ENCODE measurements at places on chromosomes 6 and 20.
A peak's percentile ranks its signal among the peaks of the same experiment; 100 is the strongest.

- DNase-seq, result peak; percentile 18
Observed at GRCh38 chr6:9398767-9399373, 963.5 kb upstream of the SLC35B3 start.

- no peak for DNase-seq
Observed at GRCh38 chr6:113805811-113806495, 51.2 kb upstream of the MARCKS start.

GRCh38 chr6:128657181-128657580 is 136.8 kb upstream of the PTPRK start:
- no peak for DNase-seq

DNA sequence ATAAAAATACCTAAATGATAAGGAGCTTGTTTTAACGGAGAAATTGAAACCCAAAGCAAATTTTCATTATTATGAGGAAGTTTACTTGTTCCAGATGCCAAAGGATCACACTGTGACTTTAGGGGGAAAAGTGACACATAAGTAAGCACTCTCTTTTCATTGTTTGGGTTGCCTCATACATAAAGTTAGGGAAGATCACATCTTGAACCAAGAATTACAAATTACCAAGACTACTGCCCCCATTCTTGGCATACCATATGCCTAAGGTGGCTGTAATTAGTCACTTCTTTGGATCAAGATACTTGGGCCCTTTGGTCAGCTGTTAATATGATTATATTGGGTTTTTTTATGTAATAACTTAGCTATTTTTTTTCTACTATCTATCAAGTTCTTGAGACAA is 269.0 kb downstream of the COL12A1 start:
- no peak for DNase-seq

DNA sequence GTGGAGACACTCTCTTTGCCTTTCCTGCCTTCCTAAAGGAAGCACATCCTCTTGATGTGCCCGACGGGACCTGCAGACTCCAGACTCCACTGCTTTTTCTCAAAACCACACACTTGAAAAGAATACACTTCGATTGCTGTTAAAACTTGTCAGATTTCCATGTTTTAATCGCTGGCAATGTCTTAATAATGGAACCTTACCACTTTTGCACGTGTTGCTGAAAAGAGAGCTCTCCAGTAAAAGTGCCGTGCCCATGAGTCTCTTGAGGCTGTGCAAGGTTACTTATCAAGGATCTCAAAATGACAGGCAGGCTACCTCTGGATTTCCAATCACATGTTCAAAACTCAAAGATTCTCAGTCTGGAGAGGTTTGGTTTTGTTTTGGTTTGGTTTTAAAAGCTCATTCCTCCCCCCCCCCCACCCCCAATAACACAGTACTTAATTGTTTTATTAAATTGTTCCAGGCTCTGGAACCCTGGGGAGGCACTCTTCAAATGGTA is 12.0 kb upstream of the TFAP2A start:
- no peak for DNase-seq

- DNase-seq, result no peak
Observed at GRCh38 chr6:153062516-153062915, 60.0 kb upstream of the MTRF1L start.

DNA sequence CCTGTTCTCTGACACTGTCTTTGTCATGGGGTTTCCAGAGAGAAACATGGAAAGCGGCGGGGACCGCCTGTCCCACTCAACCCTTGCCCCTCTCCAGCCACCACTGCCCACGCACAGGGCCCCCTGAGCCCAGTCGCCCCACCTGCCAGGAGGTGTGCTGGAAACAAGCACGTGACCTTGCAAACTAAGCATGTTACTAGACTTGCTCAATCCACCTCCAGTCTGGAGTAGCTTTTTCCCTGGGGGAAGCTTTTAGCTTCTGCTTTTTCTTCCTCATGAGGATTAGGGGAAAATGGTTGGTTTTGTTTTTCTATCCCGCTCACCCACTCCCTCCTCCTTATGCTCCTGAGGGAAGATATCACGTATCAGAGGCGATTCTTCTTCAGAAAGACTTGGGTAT is 105.7 kb downstream of the PLEKHG1 start:
- no peak for DNase-seq

DNA sequence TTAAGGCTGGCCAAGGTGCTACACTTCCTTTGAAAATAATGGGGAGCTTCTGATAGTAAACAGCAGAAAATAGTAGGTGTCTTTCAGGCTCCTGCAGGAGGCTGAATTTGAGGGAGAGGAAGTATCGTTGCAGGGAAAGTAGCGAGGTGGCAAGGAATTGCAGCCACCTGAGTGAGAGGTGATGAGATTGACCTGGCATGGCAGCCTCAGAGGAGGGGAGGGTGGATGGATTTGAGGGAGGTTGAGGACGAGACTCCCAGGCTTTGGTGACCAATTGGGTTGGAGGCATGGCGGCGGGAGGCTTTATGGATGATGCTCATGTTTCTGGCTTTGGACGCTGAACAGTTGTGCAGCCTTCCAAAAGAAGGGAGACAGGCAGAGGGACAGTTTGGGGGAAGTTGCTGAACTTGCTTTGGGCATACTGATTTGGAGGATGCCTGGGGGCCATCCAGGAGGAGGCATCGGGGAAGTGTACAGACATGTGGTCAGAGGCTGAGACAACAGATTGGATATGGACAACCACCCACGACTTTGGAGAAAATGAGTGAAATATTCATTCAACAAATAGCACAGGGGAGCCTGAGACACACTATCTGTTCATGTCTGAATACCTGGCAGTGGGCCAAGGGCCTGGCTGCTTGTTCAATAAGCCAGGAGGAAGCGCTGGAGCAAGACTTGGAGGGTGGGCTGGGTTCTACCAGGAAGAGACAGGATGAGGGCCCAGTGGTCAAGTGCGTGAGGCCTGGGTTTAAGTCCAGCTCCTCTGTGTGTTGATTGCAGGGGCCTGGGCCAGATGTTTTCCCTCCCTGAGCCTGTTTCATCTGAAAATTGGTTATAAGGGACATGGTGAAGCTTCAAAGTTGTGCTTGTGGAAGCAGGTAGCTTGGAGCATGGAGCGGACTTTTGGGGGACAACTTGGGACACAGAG is 113.2 kb downstream of the CEBPB start:
- DNase-seq, result peak; percentile 77

DNA sequence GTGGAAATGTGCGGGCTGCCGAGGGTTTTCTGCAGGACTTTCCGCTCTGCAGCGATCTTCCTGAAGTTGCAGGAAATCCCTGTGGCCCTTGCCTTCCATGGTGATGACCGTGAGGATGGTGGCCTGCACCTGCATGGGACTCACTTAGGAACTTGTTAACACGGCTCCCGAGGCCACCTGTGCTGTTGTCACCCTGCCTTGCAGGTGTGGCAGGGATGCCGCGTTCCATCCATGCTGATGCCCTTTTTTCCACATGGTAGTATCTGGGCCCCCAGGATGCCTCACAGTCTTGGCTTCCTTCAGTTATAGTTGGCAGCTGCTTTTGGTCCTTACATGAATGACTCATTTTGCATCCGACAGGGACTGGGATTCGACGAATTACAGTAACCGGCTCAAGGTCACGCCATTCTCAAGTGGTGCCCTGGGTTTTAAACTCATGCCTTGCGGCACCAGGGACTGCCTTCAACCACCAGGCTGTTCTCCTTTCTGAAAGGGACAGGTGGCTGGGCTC is 37.2 kb downstream of the SYNJ2 start:
- DNase-seq, result peak; percentile 19

GRCh38 chr6:159968295-159969203 is at the start of gene IGF2R:
Gene IGF2R, plus strand, starts transcription at chr6:159969082. Its CDS starts 165 bp downstream, at chr6:159969247.
- DNase-seq, result peak; percentile 92

- DNase-seq, result no peak
Observed at GRCh38 chr6:170294813-170295509, 4.1 kb upstream of the DLL1 start.

DNA sequence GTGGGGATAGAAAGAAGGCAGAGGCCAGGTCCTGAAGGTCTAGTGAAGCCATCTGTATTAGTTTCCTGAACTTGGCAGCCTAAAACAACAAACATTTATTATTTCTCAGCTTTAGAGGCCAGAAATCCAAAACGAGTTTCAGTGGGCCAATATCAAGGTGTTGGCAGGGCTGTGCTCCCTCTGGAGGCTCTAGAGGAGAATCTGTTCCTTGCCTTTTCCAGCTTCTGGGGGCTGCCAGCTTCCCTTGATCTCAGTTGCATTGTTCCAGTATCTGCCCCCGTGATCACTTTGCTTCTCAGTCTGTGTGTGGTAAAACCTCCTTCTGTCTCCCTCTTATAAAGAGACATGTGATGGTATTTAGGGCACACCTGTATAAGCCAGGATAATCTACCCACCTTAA is 82.4 kb downstream of the MAFB start:
- no peak for DNase-seq

DNA sequence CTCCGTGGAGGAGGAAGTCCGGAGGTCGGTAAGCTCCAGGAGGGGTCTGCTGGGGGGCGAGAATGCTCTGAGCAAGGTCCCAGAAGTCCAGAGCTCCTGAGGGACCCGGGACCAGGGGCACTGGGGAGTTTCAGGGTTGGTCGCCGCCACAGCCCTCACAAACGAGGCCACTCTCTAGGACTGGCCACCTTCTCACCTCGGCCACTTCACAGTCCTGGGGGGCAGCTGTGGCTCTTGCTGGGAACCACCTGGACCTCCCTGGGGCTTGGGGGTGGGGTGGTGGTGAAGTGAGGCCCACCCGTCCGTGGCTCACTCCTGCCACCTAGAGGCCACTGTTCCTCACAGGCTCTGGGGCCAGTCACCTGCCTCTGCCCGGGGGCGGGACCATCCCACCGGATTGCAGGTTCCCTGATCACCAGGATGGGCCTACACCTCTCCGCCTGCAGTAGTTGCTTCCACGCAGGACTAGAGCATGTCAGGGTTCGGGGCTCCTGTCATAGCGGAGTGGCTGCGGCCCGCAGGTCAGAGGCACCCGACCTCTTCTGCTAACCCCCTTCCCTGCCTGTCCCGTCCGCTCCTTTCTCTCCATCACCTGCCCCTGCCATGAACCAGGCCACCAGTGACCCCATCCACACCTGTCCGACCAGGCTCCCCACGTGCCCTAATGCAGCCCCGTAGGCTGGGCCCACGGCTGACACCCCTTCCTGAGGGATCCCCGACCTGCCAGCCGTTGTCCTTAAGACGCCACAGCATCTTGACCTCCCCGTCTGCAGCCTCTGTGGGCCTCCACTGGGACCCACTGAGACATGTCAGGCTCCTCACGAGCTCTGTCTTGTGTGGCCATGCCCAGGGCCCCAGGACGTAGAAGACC is 5.1 kb upstream of the TCEA2 start:
- peak; percentile 91 for DNase-seq

GRCh38 chr20:47668313-47669151 is 116.7 kb downstream of the SULF2 start:
- no peak for DNase-seq

- peak; percentile 74 for DNase-seq
Observed at GRCh38 chr6:108117427-108118358, 43.2 kb upstream of the OSTM1 start.

- no peak for DNase-seq
Observed at GRCh38 chr6:149108038-149108748, 209.3 kb upstream of the TAB2 start.

GRCh38 chr20:18633411-18633810 is 45.6 kb downstream of the DTD1 start:
- no peak for DNase-seq

GRCh38 chr20:57667924-57668782 is 41.7 kb downstream of the PMEPA1 start:
- peak; percentile 61 for DNase-seq

GRCh38 chr20:3420211-3420707 is 12.8 kb upstream of the DNAAF9 start:
- DNase-seq, result no peak

- DNase-seq, result no peak
Observed at GRCh38 chr20:16111852-16112412, 461.3 kb downstream of the KIF16B start.

GRCh38 chr20:46047821-46048220 is 18.8 kb downstream of the SLC12A5 start:
- no peak for DNase-seq

GRCh38 chr20:62624325-62624690 is 18.0 kb upstream of the SLCO4A1 start:
- DNase-seq, result no peak

- DNase-seq, result no peak
Observed at GRCh38 chr6:16822975-16823717, 61.9 kb upstream of the ATXN1 start.

DNA sequence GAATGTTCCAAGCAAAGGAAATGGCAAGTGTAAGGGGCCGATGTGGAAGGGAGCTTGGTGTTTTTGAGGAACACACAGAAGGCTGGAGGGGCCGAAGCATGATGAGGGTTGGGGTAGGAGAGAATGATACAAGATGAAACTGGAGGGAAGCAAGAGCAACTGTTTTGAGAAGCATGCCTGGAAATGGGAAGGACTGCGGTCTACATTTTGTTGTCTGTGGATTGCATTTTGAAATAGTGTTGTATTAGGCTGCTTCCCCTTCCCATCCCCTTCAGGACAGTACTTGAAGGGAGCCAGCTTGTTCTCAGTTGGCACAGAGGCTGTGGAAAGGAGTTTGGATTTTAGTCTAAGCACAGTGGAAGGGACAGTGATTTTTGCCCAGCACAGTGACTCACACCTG is 2.2 kb downstream of the TM9SF4 start:
- no peak for DNase-seq

- no peak for DNase-seq
Observed at GRCh38 chr6:52186075-52186474, at the start of gene IL17A. Gene IL17A, plus strand, starts transcription at chr6:52186375. Its CDS starts 57 bp downstream, at chr6:52186432.

DNA sequence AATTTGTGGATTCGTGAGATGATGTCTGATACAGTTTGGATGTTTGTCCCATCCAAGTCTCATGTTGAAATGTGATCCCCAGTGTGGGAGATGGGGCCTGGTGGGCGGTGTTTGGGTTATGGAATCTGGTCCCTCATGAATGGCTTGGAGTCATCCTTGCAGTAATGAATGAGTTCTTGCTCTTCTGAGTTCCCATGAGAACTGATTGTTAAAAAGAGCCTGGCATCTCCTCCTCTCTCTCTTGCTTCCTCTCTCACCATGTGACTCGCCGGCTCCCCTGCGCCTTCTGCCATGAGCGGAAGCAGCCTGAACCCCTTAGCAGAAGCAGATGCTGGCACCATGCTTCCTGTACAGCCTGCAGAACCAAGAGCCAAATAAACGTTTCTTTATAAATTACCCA is 30.5 kb upstream of the RPP40 start:
- no peak for DNase-seq

- no peak for DNase-seq
Observed at GRCh38 chr6:73727114-73727513, 31.1 kb downstream of the CD109 start.

- no peak for DNase-seq
Observed at GRCh38 chr6:43943099-43943766, 173.2 kb downstream of the VEGFA start.

- no peak for DNase-seq
Observed at GRCh38 chr6:111565326-111566221, 40.1 kb downstream of the TRAF3IP2 start.

DNA sequence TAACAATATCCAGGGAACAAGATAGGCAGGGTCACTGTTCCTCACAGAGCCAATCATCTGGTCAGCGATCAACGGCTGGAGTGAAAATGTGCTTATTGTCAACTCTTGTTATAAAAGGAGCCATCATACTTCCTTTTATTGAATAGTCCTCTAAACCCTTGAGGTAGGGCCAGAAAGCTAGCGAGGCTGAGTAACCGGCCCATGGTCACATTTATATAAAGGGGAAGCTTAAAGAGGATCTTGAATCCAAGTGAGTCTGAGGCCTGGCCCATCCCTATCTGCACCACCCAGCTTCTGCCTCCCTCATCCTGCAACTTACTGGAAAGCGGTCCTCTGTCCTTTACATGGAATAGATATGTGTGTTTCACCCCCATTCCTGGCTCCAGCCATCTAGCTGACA is 9.5 kb downstream of the PHACTR3 start:
- no peak for DNase-seq
